ENCODE measurements at places on chromosomes 4 and X.

DNA sequence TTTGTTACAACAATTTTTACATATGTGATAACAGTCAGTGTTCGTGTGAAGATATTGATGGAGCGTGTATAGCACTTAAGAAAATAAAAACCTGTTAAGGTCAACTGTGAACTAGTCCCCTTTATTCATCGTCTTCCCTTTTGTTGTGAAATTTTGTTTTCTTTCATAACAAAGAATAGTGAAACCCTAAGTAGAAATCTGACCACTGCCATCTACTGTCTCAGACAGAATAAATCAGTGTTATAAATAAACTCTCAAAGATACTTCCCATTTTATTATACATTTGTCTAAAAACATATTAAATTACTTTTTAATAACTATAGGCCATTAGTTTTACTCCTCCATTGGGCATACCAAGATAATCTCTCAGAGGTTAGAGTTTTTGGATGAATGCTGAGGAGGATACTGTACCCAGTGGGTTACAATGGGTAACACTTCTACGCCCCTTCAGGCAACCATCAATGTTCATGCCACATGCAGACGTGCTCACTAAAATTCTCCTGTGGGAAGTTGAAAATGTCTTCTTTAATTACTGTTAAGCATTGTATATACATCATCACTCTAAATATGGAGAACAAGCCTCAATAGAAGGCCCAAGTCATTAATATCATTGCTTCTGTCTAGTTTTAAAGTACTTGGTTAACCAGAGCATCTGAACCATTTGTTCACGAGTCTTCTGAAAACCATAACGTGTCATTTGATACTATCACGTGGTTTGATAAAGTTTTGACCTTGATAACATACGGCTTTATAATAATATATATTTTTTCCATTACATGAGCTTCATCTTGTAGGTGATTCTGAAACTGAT lies 171.2 kb downstream of the TMA16 start:
- no peak for DNase-seq

- no peak for DNase-seq
These were observed 8.4 kb upstream of the DUSP9 start for GRCh38 chrX:153638436-153639176.

DNA sequence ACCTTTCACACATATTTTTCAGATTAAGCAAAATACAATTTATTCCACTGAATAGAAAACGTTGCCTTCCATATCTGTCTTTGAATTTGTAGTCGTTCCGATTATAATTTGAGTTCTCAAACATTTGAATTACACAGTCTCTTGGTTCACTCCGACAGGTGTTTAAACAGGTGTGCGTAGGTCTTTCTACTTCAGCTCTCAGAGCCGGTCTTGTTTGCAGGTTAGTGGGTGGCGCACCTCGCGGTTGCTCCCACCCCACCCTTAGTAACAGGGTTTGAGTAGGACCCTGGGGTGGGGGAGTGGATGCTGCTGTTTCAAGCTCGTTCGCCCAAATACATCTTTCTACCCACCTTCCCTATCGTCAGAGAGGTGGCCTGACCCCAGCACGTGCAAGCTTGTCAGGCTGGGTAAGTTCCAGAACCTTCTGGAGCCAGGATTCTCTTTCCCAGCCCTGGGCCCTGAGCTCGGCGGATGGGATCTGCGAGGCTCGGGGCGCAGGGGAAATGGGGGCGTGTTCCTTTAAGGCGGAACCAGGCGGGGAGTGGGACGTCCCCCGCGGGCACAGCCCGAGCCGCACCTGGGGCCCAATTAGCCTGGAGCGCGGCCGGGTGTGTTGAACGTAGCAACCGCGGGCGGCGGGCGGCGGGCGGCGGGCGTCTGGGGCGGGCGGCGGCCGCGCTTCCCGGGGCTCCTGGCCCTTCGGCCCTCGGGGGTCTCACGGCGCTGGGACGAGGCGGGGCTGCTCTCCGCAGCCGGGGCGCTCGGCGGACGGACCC lies at the start of gene FAM149A:
FAM149A (plus strand) TSS at position 591 of the 776 bp plus-strand sequence.
- DNase-seq = peak; percentile 48

GRCh38 chrX:16711893-16712547 lies 449 bp downstream of the CTPS2 start:
- peak; percentile 50 for DNase-seq

- no peak for DNase-seq
These were observed 12.8 kb upstream of the SLC39A8 start for GRCh38 chr4:102358128-102358527.

DNA sequence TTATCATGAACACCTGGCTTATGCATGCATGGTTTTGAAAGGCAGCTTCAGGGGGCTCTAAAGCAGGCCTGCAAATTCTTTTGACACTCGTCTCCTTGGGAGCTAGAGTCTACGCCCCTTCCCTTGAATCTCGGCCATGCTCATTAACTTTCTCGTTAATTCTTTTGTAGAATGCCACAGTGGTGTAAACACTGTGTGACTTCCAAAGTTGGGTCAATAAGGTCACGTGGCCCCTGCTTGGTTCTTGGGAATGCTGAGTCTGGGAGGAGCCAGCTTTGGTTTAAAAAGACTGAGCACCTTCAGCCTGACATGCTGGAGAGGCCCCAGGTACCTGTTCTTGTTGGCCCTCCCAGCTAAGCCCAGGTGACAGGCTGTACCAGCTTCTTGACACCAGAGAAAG lies 228.4 kb downstream of the DHRSX start:
- DNase-seq = no peak

GRCh38 chrX:46686003-46686645 lies 72.8 kb downstream of the SLC9A7 start:
- DNase-seq = peak; percentile 50

DNA sequence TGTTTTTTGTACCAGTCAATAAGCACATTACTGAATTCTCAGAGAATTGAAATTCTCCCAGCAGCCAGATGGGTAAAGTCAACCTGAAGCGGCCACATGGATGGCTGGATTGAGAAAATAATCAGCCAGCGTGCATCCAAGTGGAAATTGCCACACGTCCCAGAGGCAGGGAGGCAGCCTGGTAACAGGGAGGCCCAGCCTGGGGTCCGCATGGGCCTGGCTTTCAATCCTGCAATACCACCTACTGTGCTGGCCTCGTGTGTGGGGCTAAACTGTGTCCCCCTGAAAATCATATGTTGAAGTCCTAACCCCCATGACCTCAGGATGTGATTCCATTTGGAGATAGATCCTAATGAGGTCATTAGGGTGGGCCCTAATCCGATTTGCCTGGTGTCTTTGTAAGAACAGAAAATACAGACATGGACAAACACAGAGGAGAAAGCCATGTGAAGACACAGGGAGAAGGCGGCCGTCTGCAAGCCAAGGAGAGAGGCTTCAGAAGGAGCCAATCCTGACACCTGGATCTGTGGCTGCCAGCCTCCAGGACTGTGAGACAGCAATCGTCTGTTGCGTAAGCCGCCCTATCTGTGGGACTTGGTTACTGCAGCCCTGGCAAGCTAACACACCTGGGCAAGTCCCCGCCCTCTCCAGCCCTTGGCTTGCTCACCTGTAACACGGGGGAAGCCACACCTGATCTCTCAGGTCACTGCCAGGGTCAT lies 90.3 kb downstream of the JAKMIP1 start:
- DNase-seq = no peak

- no peak for DNase-seq
These were observed 157.6 kb upstream of the SH3RF1 start for GRCh38 chr4:169428376-169428775.

Data from astrocyte of the hippocampus (primary cell).